ENCODE measurements at places on chromosomes 13 and 19.

DNA sequence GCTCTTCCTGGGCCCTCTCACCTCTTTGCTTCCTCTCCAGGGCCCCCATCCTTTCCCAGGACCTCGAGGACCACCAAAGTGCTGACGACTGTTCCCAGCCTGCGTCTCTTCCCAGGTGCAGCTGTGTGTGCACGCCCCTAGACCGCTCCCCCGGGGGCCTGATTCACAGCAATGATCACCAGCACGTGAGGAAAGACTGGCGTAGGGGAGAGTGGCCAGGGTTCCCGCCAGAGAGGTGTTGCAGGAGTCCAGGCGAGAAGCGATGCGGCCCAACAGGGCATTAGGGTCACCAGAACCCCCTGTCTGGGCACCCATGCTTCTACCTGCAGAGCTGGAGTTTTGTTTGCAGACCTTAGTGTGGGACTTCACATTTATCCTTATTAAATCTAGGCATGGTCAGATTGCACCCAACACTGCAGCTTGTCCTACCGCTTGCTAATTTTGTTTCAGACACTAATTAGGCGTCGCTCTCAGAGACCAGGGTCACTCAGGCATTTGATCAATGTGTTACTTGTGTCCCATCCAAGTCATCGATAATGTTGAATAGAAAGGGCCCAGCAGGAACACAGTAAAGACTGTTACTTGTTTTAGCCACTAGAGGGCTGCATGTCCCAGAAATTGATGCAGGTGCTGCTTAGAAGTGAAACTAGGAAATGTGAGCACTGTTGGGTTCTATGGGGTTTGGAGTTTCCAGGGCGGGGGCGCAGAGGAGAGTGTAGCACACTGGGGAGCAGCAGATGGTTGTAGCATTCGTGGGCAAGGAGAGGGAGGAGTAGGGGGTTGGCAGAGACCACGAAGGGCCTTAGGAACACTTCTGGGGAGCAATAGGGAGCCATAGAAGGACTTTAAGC lies 53.2 kb downstream of the CDADC1 start:
- H3K4me1 ChIP-seq, result no peaks in the 10 kb centered on the region
- peak; percentile 91 for DNase-seq
- no peaks in the 10 kb centered on the region for H3K27me3 ChIP-seq
- H3K27ac ChIP-seq, result peak overlapping the region; percentile 31

DNA sequence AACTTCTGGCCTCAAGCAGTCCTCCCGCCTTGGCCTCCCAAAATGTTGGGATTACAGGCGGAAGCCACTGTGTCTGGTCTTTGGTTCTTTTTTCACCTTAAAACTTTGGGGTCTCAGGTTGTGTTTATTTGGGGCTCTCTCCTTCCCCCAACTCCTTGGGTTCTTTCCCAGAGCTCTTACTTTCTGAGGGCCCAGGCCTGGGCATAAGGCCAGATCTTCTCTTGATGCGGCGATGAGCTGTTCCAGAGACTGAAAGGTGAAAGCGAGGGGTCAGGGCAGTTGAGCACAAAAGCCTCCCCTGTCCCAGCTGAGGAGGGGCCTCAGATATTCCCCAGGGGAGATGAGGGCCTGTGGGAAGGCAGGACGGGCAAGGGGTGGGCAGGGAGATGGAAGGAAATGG lies 7.1 kb downstream of the POLR1G start:
- no peak for DNase-seq
- peaks cover 55% of the 10 kb centered on the region for H3K36me3 ChIP-seq
- no peaks in the 10 kb centered on the region for H3K4me1 ChIP-seq

DNA sequence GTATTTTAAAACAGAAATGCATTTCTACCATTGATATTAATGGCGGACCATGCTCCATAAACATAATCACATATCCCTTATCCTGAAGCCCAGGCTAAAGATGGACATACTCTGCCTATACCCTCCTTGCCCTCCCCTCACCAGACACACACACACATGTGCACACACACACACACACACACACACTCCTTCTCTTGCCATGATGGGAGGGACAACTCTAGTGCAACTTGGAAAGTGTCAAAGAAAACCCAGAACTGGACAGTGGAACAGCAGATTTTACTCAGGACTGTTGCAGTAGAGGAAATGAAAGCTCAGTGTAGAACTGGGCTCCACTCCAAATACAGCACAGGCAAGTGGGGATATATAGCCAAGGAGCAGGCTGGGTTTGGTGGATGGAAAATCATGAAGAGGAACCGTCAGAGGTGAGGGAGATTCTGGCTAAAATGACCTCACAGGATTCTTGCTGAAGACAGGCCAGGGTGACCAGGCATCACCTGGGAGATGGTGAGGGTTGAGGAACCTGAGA lies 40.8 kb downstream of the TNFRSF19 start:
- no peaks in the 10 kb centered on the region for H3K36me3 ChIP-seq
- no peaks in the 10 kb centered on the region for H3K27me3 ChIP-seq
- no peak overlapping the region for H3K4me3 ChIP-seq
- no peak for DNase-seq
- peaks cover 30% of the 10 kb centered on the region for H3K4me1 ChIP-seq
- no peak overlapping the region for H3K27ac ChIP-seq

- no peaks in the 10 kb centered on the region for H3K36me3 ChIP-seq
- no peak overlapping the region for H3K27ac ChIP-seq
- no peak overlapping the region for H3K4me3 ChIP-seq
These were observed 99.6 kb upstream of the NBEA start for GRCh38 chr13:34842466-34842865.

DNA sequence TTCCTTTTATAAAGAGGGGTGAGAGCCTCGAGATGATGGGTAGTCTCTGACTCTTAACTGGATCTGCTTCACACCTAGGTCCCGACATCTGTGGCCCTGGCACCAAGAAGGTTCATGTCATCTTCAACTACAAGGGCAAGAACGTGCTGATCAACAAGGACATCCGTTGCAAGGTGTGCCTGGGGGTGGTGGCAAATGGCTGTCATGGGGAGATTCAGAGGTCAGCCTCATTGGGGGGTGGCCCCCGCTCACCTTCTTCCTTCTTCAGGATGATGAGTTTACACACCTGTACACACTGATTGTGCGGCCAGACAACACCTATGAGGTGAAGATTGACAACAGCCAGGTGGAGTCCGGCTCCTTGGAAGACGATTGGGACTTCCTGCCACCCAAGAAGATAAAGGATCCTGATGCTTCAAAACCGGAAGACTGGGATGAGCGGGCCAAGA lies 1.6 kb downstream of the CALR start:
- peaks cover 55% of the 10 kb centered on the region for H3K36me3 ChIP-seq
- H3K27me3 ChIP-seq, result no peaks in the 10 kb centered on the region
- peak overlapping the region; percentile 87 for H3K27ac ChIP-seq
- H3K4me3 ChIP-seq, result peak overlapping the region; percentile 100
- H3K4me1 ChIP-seq, result peaks cover 29% of the 10 kb centered on the region
